ENCODE measurements at places on chromosomes 2 and 18.

DNA sequence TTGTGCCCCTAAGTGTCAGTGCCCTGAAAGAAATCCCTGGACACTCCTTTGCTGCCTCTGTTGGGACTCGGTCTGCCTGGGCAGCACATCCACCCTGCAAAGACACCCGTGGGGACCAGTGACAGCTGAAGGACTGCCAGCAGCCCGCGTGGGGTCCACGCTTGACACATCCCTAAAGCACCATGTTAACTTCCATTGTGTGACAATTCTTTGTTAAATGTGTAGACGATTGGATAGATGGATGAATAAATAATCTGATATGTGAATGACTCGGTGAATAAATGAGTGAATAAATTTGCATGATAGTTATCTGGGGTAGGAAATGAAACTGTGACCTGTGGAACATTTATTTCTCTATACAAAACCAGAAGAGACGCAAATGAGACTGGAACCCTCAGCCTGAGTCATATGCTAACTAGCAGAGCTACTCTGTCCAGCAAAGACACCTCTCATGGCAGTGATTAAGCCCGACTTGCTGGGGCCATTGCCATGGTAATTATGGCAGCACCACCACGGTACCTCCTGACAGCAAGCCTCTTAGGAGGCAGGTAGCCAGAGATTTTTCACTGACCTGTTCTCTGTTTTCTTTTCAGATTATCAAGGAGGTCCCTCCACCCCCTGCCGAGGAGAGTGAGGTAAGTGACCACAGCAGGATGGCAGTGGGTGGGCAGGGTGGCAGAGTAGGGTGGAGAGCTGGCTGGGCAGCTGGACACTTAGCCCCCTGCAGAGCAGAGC, 156.8 kb downstream of the ANTXR1 start:
- no peak for DNase-seq

DNA sequence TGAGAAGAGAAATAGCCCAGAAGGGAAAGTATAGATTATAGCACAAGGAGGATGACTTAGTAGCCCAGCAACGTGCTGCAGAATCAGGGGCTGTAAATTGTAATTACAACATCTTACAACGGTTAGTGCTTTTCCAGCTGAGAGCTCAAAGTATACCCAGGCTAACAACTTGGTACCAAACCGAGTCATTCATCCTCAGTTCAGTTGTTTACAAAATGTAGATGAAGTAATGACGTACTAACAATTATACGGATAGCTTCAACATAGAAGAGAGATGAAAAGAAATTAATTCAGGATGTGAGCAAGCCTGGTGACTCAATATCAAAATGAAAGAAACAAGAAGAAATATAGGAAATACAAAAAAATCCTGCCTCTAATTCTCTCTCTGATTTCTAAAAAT, 99.2 kb downstream of the DYNAP start:
- no peak for DNase-seq

DNA sequence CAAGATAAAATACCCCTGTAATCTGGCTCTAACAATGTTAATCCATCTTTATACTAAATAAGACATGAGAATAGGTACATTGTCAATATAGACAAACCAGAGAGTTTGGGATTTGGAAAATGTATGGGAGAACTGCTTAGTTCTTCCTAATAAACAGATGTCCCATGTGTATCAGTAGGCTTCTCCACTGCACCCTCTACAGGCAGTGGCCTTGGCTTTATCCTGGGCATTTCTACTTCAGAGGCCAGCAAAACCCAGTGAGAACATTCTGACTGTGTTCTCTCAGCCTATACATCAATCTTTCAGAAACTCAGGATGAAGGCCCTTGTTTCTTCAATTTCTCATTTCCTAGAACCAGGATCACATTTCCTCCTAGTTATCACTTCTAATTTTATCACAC, 1167.5 kb upstream of the ACVR2A start:
- DNase-seq: no peak

DNA sequence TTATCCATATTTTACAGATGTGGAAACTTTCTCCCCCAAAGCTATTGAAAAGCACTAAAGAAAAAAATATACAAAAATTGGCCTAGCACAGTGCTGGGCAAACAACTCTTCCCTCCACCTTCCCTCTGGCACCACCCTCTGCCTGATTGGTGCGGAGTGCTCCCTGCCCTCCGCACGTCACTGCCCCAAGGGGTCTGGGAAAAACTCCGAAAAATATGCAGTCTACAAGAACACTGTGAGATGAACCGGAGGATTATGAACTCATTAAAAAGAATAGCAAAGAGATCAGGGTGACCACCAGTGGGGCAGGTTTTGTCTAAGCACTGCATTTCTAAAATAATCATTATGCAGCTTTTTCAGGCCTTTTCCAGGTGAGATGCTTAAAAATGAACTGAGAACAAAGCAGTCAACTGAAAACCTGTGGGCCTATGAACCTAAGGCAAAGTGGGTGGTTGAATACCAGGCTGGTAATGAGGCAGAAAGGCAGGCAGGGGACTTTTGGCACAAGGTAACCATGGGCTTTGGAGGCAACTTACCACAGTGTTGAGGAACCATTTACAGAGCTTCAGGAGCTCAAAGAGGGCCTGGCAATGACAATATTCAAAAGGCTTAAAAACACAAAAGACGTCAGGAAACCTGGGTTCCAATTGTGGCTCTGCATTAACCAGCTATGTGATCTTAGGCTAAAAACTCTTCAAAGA, 57.5 kb downstream of the AAK1 start:
- DNase-seq: no peak

- DNase-seq: no peak
Observed at GRCh38 chr2:77778917-77779316, 256.7 kb upstream of the LRRTM4 start.

GRCh38 chr2:38248255-38248654, 128.8 kb downstream of the ATL2 start:
- no peak for DNase-seq

DNA sequence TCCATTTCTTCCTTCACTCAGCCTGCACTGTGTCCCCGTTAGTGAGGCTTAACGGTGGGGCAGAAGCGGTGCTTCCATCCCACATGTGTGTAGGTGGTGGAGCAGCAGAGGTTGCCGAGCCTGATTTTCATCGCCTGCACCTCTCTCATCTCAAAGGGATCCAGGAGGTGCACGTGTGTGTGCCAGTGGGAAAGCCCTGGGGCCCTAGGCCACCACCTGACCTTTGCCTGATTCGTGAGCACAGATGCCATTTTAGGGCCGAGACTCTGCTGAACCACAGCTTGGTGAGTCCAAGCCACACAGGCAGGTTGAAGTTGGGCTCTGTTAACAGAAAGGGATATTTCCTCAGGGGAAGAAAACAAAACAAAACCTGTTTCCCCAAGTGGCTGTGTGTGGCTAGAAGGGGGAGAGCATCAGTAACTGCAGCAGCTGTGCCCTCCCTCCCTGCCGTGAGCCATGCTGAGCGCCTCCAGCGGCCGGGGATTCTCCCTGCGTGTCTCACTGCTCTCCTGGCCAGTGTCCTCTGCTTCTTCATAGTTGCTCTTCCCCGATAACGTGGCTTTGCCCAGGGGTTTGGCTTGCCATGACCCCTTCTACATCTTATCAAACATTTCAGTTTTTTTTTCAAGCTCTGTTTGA, 81.5 kb downstream of the MAPRE2 start:
- no peak for DNase-seq

- DNase-seq: no peak
Observed at GRCh38 chr2:8862230-8862629, 24.8 kb upstream of the KIDINS220 start.

DNA sequence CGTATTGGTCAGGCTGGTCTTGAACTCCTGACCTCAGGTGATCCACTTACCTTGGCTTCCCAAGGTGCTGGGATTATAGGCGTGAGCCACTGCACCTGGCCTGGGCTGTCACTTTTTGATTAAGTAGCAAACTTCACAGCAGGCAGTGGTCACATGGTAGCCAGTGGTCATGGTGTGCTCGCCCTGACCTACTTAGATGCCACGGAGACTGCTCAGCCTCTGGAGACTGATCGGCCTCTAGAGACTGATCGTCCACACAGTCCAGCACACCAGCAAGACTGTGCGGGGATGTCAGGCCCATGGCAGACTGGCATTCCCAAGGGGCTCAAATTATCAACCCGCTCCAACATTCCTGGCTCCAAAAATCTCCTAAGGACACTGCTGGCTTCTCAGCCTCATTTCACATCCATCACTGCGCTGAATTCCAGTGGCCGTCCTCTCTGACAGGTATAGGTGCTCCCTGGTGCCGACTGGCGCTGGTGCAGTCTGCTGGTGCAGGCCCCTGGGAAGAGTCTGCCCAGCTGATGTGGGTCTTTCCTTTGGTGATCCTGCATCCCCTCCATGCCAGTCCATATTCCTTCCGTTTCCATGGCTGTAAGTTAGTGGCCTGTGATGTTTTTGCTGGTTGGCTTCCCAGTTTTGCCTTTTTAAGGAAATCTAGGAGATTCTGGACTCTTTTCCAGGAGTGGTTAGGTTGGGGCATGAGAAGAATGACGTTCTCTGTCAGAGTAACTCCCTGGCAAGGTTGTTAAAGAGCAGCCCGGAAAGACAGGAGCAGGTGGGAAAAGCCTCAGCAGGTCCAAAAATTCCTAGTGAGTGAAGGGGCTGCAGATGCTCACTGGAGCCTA, 374.5 kb upstream of the HS6ST1 start:
- DNase-seq: no peak

GRCh38 chr2:21928292-21928691, 804.5 kb downstream of the TDRD15 start:
- no peak for DNase-seq

DNA sequence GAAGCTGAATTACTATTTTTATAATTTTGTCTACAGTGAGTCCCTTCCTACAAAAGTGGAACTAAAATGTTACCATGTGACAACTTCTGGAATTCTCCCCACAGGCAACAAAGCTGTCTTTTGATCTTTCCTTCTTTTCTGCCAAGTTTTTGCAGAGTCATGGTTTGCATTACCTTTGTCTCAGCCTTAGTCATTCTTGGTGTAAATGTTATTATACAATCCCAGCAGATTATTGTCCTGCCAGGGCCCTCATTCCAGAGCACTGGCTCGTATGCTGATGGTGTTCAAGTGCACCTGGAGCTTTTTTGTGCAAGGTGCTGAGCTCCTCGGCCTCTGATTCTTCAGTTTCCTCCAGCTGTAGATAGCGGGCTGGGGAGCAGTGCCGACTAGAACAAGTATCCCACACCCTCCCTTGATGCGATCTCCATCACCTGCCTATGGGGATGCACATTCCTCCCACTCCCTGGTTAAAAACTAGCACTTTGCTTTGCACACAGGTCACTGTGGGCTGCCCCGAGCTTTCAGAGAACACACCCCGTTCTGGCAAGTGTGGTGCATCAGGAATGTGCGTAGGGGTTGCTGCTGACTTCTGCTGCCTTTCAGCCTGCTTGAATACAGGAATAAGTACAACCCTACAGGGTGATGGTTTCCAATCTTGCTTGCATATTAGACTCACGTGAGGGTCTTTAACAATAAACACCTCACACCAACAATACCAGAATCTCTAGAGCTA, 263.6 kb downstream of the RNF144A start:
- no peak for DNase-seq

DNA sequence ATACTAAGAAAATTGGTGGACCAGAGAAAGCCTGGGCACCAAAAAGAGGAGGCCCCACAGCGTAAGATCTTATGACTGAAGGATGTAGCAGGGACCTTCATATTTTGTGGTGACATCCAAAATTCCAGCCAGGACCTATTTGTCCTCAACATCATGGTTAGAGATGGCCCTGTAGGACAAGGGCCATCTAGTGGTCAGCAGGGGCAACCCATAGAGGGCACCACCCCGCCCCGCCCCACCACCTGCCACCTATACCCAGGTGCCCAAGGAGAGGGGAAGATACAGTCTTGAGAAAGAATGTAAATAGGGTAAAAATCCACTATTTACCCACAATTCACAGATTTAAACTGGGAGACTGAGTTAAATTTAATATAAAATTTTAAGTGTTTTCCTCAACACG, 59.6 kb upstream of the TMEM163 start:
- no peak for DNase-seq

DNA sequence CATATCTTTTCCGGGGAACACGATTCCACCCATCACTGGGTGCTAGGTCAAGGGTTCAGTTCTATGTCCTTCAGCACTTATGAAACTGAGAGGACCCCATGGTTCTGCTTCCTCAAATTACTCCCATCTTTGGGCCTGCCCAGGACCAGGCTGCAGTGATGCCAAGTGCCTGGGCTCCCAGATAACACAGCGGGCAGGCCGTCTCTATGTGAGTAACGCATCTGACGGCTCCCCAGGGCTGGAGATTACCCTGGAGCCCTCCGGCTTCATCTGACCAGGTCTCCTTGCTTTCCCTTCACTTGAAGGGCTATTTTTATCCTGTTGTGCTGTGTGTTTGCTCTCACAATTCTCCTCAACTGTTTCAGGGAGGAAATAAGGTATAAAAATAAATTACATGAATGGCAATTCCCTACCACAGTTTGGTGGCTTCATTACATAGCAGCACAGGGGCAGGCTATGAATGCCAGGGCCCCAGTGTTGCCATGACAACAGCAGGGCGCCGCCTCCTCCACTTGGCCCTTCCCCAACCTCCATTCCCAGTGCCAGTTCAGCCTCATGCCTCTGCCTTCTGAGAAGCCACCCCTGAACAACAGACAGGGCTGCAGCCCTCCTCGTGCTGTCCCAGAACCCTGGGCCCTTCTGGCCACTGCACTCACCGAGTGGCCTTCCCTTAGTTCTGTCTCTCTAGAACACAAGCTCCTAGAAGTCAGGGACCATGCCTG, 25.4 kb upstream of the TMEM131 start:
- DNase-seq: no peak

GRCh38 chr2:115543024-115543423, 1100.6 kb downstream of the DPP10 start:
- DNase-seq: no peak
